B cell (primary cell): ENCODE measurements at places on chromosomes 2 and 18.

- DNase-seq = no peak
Observed at GRCh38 chr2:145190031-145190703, 670.2 kb upstream of the ZEB2 start.

DNA sequence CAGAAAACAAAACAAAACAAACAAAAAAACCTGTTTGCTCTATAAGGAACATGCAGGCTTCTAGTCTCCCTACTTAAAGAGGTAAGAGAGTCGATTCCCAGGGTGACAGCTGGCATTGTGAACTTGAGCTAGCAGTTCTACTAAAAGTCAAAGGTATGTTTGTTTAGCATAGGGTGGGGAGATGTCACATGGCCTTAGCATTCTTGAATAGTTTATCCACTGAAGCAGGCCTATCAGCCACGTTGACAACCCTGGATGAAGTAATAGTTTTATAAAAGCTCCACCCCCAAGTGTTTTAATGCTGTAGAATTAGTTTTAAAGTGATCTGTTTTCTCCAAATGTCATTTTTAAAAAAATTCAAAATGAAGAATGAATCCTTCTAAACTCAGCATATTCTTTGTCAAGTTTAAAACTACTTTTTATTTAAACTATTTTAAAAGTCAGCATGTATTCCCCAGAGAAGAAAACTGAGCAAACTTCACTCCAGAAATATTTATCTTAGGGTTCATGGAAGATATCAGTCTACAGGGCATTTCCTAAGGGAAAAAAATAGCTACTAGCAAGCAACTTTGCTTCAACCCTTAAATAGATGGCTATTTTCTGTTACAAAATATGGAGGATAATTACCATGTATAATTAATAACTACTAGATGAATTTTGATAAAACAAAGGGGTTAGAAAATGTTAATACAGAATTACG lies 1.7 kb downstream of the MYOM1 start:
- DNase-seq = no peak

DNA sequence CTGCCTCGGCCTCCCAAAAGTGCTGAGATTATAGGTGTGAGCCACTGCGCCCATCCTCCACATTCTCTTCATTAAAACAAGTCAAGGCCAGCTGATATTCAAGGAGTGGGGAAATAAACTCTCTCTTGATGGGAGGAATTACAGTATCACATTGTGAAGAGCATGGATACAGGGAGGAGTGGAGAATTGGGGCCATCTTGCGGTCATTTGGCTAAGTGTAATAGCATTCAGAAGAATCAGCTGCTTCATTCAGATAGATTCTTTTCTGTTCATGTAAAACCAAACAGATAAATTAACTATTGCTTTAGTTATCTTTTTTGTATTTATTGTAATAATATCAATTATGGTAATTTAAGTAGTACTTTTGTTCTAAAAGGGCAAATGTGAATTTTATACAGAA lies 156.3 kb downstream of the UBR3 start:
- DNase-seq = no peak

- DNase-seq = no peak
Observed at GRCh38 chr2:241033336-241033987, 35.0 kb downstream of the SNED1 start.

DNA sequence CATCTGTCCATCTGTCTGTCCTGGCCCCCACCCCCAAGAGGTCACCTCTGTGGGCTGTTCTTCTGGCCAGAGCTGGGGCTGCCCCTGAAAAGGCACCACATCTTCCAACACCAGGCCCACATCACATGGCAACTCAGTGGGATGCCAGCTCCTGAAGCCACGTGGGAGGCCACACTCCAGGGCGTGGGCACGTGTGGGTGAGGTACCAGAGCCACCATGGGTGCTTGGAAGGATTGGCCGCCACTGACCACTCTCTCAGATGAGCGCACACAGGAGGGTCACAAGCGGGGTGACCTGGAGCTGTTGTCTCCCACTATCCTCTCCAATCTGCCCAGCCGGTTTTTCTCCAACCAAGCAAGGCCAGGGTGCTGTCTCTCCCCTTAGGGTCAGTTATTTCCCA lies 197.9 kb downstream of the TFCP2L1 start:
- no peak for DNase-seq

- DNase-seq = no peak
Observed at GRCh38 chr2:48750128-48750739, 5.3 kb downstream of the LHCGR start.

GRCh38 chr18:40878371-40878770 lies 1076.7 kb upstream of the PIK3C3 start:
- DNase-seq = no peak

DNA sequence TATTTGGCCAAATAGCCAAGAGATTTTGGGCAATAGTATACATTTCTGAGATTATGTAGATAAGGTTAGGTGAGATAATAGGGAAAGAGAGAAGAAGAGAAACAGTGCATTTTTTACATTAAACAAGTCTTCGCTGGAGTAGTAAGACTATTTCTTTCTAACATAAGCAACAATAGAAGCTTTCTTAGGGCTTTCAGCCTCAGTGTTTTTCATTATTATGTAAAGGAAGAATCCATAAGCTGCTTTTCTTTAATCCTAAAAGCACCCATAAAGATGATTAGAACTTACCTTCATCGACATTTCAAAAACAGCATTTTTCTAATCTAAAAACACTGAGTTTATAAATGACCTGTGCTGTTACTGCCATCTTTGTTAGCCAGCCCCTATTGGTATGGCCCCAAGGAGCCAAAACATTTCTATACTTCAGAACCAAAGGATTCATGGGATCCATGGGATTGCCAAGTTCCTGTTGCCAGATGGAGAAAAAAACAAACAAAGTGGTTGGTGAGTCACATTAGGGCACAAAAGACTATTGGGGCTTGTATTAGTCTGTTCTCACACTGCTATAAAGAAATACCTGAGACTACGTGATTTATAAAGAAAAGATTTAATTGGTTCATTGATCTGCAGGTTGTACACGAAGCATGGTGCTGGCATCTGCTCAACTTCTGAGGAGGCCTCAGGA lies 88.2 kb downstream of the SCG2 start:
- no peak for DNase-seq

DNA sequence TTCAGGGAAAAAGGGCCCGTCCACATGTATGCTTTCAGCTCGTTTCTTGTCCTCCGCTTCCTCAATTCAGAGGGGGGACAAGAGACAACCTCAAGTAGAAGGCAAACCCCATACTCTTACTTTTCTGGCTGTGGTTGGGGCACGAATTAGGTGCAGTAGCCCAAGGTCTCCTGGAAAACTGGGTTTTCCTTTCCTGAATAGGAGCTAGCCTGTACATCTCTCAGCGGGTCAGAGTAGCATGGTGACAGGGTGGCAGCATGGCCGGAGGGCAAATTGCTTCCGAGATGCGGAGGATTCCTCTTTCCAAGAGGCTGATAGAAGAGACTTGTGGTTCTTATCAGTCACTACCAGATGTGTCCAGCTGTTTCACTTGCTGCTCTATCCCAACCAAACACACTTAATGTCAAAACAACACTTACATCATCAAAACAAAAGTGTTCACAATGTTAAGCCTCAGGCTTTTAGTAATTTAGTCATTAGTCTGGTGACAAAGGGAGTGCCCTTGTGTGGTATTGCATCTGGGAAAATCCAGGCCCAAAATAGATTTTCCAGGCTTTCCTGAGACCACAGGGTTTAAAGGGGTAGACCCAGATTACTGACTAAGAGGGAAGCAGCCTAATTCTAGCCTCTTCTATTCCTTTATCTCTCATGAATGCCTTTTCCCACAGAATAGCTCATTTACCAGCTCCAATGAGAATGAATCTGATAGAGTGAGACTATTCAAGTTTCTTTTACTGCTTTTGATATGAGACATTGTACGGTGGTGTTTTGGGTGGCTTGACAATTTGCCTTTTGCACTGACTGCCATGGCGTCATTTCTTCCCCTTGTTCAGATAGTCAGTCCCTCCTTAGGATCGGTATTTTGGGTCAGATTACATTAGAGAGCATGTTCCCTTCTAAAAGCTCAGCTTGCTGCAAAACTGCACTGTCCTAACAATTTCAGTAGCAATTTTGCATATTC lies 162.0 kb downstream of the LTBP1 start:
- no peak for DNase-seq

DNA sequence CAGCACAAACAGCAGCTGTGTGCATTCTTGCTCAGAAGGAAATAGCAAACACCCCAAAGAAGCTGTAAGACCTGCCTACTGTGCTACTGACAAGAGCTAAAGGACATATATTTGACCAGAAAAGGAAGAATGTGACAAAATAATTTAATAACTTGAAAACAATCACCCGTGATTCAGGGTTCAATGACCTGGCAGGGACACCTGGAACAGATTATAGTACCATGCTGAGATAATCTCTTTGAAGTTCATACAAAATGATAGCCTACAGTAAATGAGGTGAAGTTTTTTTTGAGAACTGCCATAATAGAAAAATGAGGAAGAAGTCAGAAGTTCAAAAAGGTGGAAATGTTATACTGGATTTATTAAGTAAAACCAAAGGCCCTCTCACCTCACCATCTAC lies 324.8 kb upstream of the GULP1 start:
- no peak for DNase-seq

DNA sequence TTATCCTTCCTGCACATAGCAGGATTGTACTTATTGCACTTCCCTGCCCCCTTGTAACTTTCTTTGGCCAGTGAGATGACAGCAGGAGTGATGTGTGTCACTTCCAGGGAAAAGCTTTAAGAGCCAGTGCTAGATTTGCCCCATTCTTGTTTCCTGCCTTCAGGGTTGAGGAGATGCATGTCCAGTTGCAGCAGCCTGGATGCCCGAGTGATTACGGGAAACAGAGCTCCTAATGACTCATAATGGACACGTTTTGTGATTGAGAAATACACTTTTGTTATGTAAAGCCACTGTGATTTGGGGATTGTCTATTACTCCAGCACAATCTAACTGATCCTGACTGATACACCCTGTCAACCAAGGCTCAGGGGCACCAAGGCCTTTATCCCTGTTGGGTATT lies 5.0 kb upstream of the TET3 start:
- no peak for DNase-seq

DNA sequence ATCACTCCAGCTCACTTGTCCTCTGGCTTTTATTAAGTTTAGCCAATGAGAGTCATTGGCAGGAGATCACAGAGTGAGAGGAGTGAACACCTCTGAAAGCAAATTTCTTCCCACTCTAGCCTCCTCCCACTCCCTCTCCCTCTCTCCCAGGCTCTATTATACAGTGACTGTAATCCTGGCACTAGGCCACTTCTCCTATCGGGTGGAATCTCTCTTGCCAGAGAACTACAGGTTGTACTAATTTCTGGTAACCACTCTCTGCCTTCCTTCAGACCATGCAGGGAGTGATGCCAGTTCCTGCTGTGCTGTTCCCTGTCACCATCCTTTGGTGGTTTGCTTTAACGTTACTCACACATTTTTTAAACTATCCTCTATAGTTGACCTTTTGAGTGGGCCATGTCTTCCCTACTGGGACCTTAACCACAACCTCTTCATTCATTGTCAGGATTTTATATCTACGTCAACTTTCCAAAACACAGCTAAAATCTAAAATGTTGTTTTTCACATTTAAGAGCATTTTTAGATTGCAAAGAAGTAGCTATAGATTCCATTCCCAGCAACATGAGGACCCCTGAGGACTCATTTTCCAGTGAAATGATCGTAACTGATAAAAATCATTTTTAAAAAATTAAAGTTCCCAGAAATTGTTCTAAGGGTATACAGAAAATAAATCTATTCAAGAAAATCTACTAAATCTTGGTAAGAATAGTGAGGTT lies 217.1 kb downstream of the MREG start:
- no peak for DNase-seq

DNA sequence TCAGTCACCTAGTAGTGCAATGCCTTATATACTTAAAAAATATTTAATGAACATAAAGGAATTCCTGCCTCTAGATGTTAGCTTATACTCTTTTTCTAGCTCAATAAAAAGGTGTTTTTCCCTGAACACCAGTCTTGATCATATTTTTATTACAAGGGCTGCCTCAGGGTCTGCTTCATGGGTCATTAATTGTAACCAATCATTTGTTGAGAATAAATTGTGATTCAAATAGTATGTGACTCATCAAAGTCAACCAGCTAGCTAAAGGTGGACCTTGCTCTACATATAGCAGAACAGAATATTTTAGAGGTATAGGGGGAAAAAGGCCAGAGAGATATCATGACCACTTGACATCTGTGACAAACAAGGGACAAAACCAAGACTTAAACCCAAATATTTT lies 114.0 kb downstream of the PIK3C3 start:
- DNase-seq = no peak

DNA sequence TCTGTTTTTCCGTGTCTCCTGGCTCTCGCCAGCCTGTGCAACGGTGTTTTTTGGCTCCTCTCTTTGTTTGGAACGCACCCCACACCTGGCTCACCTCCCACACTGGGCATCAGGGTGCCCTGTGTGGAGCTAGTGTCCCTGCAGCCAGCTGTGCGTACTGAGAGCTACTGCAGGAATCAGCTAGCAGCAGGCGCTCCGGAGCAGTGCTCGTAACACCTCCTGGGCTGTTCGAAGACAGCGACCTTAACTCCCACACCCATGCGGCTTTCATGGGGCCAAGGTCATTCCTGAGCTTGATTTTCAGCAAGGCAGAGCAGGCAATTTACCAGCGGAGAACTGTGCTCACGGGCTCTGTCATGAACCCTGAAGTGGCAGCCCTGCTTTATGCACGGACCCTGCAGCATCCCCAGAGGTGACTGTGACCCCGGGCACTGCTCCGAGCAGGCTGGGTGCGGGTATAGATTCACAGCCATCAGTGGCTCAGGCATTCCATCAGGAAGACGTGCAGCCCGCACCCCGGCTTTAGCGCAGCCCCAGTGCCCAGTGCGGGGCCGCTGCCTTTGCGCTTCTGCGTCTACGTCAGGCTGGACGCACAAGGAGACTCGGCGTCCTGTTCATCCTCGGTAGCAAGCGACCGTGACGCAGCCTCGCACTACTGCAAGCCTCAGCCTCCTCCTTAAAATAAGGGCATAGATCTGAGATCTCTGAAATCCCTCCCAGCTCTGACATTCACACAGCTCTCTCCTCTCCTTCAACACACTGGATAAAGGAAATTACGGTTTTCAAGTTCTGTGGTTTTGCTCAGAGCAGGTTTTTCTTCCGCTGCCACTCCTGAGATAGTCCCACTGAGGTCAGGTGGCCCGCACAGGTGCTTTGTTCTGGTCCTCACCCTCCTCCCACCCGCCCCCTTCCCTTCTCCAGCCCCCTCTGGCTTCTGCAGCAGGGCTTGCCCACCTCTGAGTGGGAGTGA lies 58.2 kb downstream of the ADI1 start:
- DNase-seq = peak; percentile 16
